ENCODE measurements at places on chromosomes 3 and 15.

DNA sequence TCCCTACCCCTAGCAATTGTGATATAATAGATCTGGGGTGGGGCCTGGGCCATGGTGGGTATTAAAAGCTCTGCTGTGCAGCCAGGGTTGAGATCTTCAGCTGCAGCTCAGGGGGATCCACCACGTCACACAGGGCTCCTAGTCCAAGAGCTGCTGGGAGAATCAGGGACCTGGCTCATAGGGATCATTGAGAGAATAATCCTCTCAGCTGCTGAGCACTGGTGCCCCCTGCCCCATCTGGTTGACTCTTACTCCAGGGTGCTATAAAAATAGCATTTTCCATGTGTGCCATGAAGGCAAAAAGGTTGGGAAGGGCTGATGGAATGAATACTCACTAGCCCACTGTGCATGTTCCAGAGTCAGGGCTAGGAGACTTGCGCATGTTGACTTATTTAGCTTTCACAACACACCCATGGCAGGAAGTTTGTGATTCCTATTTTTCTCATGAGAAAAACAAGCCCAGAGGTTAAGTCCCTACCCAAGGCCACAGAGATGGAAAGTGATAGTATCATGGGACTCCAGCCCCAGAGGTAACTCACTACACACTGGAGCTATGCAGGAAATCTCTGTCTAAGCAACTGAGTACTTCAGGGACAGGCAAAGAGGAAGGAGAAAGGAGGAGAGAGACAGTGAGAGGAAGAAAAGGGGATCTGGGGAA, 94.6 kb upstream of the HERC1 start:
- DNase-seq, result no peak

- DNase-seq, result no peak
These were observed 29.6 kb downstream of the TLNRD1 start for GRCh38 chr15:81030301-81030750.

DNA sequence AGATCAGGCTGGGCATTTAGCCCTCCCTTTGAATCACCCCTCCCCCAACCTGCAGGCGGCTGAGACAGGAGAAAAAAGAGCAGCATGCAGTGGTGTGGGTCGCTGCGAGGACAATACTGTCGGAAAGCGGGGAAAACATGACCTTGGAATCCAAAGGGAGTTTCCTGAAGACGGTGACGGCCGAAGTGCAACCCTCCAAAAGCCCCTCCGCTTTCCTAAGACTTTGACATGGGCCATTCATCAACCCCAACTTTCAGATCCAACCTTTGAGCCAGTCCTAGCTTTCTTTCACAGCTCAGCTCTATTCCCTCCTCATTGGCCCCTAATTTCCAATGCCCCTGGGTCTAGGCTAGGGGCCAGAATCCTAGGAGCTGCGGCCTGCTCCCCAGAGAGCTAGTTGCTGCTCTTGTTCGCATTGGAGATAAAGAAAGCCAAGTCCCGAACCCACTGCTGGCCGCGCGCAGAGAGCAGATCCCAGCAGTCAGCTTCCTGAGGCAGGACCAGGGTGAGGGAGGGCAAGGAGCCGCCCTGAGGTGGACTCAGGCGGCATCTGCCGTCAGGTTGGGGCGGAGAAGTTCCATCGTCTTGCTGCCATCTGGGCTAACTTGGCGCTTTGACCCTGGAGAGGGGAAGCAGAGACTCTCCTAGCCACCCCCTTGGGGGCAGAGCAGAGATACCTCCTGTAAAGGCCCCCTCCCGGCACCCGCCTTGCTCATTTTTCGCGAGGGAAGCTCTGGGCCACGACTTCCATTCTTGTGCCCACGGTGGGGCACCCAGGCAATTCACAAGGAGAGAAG, 914 bp downstream of the ZIC4 start:
- DNase-seq, result no peak

GRCh38 chr3:193665370-193665989, 72.5 kb downstream of the OPA1 start:
- no peak for DNase-seq

DNA sequence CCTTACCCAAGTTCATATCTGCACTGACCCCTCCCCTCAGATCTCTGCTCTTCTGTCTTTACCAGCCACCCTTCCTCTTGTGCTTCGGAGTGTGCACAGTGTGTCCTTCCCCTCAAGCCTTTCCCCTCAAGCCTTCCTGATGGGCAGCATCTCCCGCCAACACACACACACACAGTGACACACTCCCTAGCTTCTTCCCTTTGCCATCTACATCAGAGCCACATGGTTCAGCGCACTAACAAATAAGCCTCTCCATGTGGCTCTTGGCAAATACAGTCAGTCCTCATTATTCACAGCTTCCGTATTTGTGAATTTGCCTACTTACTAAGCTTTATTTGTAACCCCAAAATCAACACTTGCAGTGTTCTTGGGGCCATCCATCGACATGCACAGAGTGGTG, 37.5 kb downstream of the SH3BP5 start:
- no peak for DNase-seq

DNA sequence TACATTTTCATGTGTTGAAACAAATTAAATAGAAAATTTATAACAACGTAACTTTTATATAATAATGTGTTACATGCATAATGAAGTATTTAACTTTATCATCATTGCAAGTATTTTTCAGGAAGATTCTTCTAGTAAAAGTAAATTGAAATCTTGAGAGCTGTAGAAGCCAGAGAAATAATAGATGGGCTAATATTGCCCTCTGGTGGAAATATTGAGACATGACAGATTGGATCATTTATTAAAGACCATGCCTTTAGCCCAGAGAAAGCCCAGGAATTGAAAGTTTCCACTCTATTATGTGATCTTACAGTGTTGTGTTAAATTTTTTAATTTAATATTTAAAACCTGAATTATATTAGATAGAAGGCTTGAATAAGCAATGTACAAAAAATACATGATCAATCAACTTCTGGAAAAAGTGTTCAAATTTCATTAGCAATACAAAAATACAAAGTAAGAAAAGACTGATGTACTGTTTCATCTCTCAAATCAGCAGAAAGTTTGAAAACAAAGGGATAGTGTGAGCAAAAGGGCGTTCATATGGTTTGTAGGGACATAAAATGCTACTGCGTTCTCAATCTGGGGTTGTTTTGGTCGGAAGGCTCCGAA, 52.7 kb upstream of the SPTSSB start:
- DNase-seq, result no peak

DNA sequence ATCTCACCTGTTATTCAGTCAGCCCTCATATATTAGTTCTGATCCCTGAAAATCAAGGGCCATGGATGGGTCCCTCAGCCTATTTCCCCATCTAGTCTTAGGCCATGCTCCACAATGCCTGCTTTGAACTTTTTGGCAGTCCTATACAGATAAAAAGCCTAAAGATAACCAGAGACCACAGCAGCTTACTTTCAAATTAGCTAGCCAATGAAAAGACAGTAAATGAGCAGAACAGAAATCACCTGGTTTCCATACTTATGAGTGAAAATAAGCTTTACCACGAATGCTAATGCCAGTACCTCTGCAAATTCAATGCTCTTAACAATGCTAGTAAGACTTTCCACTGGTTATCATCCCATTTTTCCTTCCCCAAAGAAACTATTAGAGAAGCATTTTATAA, 141.6 kb upstream of the SPRED1 start:
- DNase-seq, result no peak

- DNase-seq, result no peak
These were observed 609.9 kb downstream of the RBMS3 start for GRCh38 chr3:29890801-29891200.

DNA sequence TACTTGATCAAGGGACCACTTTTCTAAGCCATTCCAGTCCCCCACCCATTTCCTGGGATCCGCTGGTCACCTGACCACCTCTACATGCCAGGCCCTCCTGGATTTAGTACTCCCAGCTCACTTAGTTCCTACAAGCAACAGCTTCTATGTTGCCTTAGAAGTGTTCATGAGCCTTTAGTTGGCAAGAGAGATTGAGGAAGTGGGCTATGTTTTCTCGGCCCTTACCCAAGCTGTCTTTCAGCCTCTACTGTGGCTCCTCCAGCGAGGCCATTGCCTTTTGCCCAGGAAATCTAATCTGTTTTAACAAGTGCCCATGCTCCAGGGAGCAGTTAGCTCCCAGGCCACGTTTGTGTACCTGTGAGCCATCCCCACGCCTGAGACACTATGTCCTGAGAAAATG, 4.5 kb upstream of the PRKAR2A start:
- no peak for DNase-seq

DNA sequence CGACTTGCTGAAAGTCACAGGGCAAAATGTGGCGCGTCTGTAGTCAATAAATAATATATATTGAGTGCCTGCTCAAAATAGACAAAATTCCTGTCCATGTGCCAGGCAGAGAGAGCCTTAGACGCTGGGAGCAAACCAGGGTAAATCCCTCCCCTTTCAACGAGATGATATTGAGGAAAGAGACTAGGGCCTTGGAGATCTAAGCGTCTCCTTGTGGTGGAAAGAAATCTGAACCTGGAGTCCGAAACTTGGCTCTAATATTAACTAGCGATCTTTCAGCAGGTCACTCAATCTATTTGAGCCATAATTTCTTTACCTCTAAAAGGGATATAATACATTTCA, 348 bp upstream of the DPP8 start:
- no peak for DNase-seq

- no peak for DNase-seq
These were observed 567.2 kb upstream of the TBL1XR1 start for GRCh38 chr3:177764377-177764912.

DNA sequence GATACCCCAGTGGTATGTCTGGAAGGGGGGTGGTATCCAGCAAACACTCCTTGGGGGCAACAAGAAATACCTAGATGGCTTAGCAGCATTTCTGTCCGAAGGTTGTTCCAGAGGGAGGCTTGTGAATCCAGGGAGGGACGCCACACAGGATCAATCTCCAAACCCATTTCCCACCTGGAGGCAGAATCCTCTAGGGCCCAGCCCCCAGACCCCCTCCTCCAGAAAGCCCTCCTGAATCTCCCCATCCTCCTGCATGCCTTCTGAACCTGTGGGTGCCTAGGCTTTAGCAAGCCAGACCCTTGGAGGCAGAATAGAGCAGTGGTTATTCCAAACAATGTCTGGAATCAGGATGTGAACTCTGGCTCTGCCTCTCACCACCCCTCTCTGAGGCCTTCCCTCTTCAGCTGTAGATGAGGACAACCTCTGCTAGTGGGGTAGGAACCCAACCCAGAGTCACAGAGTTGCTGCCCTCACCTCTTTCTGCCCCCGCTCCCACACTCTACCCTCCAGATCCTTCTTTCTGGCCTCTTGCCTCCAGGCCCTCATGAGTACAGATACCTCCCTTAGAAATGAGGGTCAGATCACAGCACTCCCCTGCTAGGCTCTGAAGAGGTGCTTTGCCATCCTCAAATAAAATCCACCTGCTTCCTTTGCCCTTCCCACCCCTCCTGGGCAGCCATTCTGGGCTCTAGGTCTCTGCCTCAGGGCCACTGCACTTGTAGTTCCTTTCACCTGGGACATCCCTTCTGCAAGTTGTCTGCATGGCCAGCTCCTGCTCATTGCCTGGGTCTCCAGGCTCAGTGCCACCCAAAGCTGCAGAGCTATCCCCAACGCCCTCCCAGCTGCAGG, 8.1 kb downstream of the CISH start:
- no peak for DNase-seq

DNA sequence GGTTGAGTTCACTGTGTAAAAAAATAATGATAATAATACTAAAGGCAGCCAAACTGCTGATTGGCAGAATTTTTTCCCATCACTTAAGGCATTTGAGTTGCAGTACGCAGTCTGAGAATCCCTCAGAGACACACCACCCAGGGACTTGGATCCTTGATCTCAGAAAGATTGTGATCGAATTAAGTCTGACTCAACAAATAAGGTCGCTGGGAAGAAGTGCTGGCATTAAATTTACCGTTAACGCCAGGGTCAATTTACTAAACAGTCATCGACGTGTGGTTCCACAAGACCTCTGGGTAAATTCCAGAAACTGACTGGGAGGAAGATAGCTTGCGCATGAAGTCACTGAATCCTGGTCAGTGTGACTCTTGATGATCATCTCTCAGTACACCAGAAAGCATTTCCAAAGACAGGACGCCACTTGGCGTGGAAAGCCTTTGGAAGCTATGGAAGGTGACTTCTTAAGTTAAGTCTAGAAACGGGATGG, 48.3 kb upstream of the CGNL1 start:
- no peak for DNase-seq

GRCh38 chr15:82653483-82654168, 6.5 kb upstream of the CPEB1 start:
- DNase-seq, result no peak

GRCh38 chr15:79091204-79091867, 756 bp upstream of the RASGRF1 start:
- no peak for DNase-seq

- no peak for DNase-seq
These were observed 70.7 kb downstream of the XXYLT1 start for GRCh38 chr3:195200010-195200822.

DNA sequence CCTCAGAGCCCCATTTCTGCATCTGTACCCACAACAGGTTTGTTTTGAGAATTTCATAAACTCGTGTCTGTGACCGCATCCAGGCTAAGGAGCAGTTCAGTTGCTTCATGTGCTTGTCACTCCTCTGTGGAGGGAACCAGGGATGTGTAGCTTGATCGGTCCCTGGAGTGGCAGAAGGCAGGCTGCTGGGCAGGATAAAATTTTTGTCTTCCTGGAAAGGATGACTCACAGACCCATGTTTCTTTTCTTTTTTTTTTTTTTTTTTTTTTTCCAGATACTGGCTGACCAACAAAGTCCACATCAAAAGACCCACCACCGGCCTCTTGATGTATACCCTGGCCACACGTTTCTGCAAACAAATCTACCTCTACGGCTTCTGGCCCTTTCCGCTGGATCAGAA, 70.1 kb downstream of the ST8SIA2 start:
- DNase-seq, result no peak

DNA sequence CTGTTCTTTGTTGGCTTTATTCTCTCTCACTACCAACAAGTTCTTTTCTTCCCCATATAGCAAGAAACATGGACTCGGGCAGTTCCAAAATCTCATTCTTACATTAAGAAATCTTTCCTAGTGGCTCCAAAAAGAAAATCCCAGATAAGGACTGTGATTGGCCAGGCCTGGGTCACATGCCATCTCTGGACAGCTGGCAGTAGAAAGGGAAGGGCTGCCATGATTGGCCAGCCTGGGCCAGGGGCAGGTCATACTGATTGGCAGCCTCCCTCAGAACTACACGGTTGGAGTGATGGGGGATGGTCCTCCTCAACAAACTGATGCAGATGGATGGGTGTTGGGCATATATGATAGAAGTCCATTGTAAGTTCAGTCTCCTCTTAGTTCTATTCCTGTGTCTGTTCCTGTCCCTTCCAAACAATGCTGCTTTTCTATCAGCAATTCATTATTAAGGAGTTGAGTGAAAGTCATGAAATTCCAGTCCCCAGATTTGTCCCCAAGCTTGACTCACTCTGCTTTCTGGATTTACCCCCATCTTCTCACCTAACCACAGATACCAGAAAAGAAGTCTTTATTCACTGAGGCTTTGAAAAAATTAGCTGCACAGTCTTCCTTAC, 175.5 kb downstream of the ATG7 start:
- no peak for DNase-seq

DNA sequence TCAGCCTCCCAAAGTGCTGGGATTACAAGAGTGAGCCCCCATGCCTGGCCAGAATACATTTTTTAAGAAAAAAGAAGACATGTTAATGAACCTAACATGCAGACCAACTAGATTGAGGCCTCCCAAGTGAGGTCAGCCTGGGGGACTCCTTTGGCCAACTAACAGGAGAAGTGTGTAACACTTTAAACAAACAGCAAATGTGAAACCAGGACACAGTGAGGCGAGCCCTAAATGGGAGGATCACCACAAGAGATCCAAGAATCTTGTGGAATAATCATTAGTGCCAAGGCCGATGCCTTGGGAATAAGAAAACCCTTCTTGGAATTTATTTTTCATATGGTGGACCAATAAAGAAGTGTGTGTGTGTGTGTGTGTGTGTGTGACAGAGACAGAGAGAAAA, 73.9 kb downstream of the ATP10A start:
- DNase-seq, result no peak
